ENCODE measurements at places on chromosomes 3 and 15.

- DNase-seq: no peak
These were observed 447.7 kb downstream of the GABRG3 start for GRCh38 chr15:27418726-27419125.

- DNase-seq: no peak
These were observed 728.2 kb upstream of the NECTIN3 start for GRCh38 chr3:110343376-110343775.

DNA sequence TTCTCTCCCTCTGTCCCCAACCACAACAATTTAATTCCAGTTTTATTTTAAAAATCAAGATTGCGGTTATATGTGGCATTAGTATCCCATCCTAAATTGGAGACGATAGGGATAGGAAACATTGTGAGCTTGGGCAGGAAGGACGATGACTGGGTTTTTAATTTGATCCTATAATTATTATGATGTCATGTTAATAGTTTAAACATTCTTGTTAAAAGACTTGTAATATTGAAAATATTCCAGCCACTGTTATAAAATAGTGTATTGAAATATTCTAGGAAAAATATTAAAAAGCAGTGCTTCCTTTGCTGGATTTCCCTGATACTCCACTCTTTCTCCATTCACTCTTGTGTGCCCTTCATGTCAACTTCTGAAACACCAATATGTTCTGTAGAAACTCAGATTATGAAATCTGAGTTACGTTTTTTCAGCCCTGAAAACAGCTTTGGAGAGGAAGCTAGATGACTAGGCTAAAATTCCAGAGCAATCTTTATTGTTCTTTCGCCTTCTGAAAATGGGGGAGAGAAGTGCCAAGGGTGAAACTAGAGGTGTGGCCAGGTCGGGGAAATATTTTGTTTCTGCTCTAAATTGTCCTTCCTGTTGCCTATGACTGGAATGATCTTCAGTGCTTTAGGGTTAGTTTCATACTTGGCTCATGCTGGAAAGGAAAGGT is 46.1 kb upstream of the MAP3K13 start:
- DNase-seq: no peak

GRCh38 chr3:182438398-182438797 is 354.9 kb upstream of the ATP11B start:
- no peak for DNase-seq

- no peak for DNase-seq
These were observed 935.2 kb downstream of the TBL1XR1 start for GRCh38 chr3:176262071-176262470.

DNA sequence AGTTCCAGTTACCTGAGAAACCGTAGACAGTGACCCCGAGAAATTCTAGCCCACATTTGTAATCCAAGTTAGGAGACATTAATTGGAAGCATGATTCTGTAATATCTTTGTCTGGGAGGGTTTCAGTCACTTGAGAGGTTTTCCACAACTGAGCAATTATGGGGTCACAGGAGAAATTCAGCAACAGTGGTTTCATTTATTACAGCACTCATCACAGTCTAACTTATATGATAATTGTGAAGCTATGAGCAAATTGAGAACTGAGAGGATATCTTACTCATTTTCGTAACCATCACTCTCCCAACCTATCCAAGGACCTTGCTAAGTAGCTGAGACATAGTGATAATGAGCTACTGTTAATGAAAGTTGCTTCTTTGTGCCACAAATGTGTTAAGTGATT is 328.5 kb upstream of the PPP2R3A start:
- no peak for DNase-seq

- no peak for DNase-seq
These were observed 141.0 kb upstream of the PLSCR5 start for GRCh38 chr3:146746190-146746589.

- DNase-seq: no peak
These were observed 612.9 kb downstream of the ZNF385D start for GRCh38 chr3:21138085-21138484.

- DNase-seq: peak; percentile 10
These were observed 33.9 kb downstream of the GRK7 start for GRCh38 chr3:141796889-141797781.

DNA sequence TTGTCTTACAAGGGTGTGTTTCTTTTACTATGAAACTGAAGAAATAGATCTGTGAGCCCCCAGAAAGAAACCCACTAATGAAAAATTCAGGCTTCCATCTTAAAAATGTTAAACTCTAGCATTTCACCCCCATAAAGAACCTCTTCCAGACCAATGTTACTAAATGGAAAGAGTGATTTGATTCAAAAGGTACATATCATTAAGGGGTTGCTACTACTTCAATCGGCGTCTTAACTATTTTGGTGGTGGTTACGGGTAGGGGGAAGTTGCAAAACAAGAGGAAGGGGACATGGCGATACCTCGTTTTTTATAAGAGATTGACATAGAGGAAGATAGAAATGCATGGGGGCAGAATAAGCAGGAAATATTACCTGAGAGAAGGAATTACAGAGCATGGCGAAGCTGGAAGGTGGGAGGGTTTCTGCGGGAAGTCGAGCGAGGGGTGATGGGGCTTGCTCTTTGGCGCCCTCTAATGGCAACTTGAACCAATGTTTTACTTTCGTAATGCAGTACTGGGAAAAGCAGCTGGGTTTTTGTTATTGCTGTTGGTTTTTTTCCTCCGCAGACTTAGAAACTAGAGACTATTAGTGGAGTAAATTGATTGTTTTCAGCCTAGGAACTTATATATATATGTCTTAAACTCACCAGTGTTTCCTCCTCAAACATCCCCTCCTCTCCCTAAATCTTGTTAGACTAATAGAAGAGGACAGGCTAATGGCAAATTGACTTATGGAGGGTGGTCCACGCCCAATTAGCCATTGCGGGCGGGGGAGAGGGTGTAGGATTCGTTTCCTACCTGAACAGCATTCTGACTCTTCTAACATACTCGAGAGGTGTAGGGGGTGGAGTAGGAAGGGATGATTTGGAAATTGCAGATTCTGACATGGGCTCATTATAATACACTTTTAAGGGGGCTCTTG is 11.3 kb upstream of the SOX2 start:
- DNase-seq: no peak

GRCh38 chr3:19074257-19074900 is 73.9 kb upstream of the KCNH8 start:
- no peak for DNase-seq

GRCh38 chr3:188152660-188153436 is 1.1 kb upstream of the LPP start:
- DNase-seq: no peak

GRCh38 chr3:42605546-42606173 is 5.2 kb downstream of the NKTR start:
- no peak for DNase-seq

GRCh38 chr3:98613616-98614015 is 20.2 kb upstream of the CPOX start:
- DNase-seq: no peak

DNA sequence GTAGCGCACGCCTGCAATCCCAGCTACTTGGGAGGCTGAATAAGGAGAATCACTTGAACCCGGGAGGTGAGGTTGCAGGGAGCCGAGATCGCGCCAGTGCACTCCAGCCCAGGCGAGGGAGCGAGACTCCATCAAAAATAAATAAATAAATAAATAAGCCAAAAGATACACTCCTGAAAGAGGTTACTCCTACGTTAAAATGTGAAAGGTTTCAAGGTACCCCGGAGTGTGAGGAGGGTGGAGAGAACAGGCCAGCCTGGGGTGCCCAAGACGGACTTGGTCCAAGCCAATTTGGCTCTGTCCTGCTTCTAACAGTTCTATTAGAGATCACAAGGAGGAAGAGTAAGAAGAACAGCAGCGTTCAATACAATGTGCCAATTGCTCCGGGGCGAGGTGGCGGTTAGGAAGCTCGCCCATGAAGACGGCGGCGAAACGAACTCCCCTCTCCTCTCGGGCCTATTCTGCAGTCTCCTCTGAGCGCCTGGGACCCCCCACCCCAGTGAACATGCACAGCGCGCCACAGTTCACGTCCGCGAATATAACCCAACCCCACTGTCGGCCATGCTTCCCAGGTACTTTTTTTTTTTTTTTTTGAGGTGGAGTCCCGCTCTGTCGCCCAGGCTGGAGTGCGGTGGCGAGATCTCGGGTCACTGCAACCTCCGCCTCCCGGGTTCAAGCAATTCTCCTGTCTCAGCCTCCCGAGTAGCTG is 942 bp downstream of the ELP6 start:
- no peak for DNase-seq

DNA sequence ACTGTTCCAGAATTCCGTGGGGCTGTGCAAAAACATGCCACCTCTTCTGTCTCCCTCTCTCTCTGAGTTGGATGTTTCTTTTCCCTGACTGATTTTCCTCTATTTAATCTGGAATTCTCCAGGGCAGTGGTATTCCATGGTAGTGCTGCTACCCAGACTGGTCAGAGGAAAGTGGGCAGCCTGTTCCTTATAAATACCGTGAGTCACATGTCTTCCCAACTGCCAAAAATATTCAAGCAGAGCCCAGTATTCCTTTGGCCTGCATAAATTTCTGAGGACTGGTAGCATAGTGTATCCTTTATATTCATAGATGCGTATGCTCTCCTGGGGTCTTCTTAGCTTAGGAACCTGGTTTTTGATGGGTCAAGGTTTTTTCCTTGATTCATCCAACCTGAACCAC is 40.9 kb downstream of the CEMIP start:
- no peak for DNase-seq

GRCh38 chr3:30943206-30943605 is 48.7 kb upstream of the GADL1 start:
- no peak for DNase-seq

- DNase-seq: no peak
These were observed 31.6 kb upstream of the VPS39 start for GRCh38 chr15:42239528-42240182.

- no peak for DNase-seq
These were observed 674.0 kb downstream of the ZBBX start for GRCh38 chr3:166706094-166706493.

- no peak for DNase-seq
These were observed 16.9 kb upstream of the LRRC31 start for GRCh38 chr3:169886671-169887070.

- DNase-seq: no peak
These were observed 289.1 kb upstream of the DNAJC19 start for GRCh38 chr3:181278468-181279238.

GRCh38 chr3:11624161-11624560 is 19.6 kb downstream of the VGLL4 start:
- DNase-seq: peak; percentile 26

GRCh38 chr3:55678546-55679216 is 191.6 kb upstream of the WNT5A start:
- DNase-seq: no peak

- no peak for DNase-seq
These were observed 35.7 kb downstream of the SACM1L start for GRCh38 chr3:45724911-45725310.

DNA sequence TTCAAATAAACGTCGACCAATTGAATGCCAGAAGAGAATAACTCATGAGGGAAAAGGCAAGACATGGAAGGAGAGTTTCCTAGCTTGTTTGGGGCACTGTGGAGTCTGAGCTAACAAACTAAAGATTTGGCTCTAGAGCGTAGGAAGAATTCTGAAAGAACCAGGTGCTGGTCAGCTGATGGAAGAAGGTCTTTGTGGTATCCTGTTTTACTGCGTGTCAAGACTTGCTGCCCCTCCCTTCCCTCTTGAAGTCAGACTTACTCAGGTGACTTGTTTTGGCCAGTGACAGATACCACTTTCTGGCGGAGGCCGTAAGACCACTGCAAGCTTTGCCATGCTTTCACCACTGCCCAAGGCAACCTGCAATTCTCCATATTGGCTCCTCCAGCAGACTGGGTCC is 673 bp upstream of the HCLS1 start:
- no peak for DNase-seq

DNA sequence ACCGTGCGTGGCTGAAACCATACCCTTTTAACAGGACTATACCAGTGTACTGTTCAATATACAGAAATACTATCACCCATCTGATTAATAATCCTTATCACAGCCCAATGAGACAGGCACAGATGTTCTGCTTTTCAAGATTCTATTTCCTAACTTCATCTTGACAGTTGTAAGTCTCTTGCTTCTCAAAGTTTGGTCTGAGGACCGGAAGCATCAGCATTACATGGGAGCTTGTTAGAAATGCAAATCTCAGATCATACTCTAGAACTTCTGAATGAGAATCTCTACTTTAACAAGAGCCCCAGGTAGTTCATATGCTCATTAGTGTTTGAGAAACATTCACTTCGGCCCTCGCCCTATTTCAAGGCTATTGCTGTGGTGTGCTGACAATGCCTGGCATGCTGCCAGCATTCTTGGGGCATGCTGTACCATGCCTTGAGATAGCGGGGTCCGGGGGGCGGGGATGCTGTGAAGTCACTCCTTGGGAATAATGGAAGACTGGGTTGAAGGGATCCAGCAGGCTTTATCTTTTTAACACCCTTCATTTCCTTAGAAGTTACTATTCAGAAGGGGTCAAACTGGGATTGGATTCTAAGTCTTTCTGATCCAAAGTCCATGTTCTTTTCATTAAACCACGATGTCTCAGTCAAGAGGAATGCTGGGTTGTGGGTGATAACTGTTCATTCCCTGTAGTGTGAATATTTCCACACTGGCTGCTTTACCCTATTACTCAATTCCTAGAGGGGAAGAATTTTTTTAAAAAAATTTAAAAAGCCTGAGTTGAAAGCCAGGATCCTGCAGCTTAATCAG is 194.7 kb downstream of the LPP start:
- DNase-seq: no peak

DNA sequence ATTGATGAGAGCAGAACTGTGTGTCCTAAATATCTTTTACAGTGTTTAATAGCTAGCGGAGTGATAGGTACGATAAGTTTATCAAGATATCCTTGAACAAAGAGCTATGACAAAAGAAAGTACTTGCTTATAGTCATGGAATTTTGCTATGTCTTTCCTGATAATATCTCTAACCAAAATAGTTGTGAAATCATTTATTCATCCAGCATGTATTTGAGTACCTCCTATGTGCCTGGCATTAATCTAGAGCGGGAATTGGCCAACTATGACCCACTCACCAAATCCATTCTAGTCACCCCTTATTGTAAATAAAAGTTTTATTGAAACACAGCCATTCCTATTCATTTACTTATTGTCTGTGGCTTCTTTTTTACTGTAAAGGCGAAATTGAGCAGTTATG is 46.6 kb downstream of the ZFAND6 start:
- no peak for DNase-seq

DNA sequence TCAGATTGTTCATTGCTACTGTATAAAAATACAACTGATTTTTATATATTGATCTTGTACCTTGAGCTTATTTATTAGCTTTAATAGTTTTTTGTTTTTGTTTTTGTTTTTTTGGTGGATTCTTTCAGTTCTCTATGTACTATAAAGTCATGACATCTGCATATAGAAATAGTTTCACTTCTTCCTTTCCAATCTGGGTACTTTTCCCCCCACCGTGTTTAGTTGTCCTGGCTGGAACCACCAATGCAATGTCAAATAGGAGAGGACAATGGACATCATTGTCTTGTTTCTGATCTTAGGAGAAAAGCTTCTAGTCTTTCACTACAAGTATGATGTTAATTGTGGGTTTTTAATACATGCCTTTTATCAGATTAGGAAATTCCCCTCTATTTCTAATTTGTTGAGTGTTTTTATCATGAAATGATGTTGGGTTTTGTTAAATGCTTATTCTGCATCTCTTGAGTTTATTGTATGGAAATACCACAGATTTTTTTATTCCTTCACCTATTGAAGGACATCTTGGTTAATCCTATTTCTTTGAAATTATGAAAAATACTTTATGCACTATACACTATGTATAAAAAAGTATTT is 2.8 kb upstream of the XCR1 start:
- DNase-seq: no peak

- no peak for DNase-seq
These were observed 44.0 kb downstream of the PSMD6 start for GRCh38 chr3:63979093-63979885.

GRCh38 chr15:40425681-40426080 is 15.1 kb upstream of the BAHD1 start:
- DNase-seq: no peak

All from activated T-helper 1 cell treated with anti-CD3 and anti-CD28 coated beads, Interleukin-2, amount 50 U/mL, for 16 hours (primary cell).